RPMI7951 (cell line): ENCODE measurements at places on chromosomes 5 and 9. TPM values are rescaled to one million over a fixed set of nuclear protein-coding genes. Genes with fewer than 3 reads are reported as not detected.

Gene SHC3
- total RNA-seq: 1.7 and 2.1 TPM in 2 replicates

Gene CDH12
- 6.2 and 8.9 TPM in 2 replicates for total RNA-seq

Gene SARDH
- 1.8 and 1.9 TPM in 2 replicates for total RNA-seq

Gene CD72
- total RNA-seq: 0.10 and 0.12 TPM in 2 replicates

Gene EMB
- 0.59 and 0.96 TPM in 2 replicates for total RNA-seq

GRCh38 chr5:14076561-14076960, 66.6 kb upstream of the TRIO start:
- no peak for DNase-seq

Gene TAS2R1
- total RNA-seq: not detected in 2 replicates

Gene IL4
- total RNA-seq: not detected in 2 replicates

Gene COL27A1
- total RNA-seq: 2.8 and 4.7 TPM in 2 replicates

- DNase-seq: no peak
Measured at GRCh38 chr9:131411719-131412681, 18.1 kb downstream of the PRRC2B start.

Gene NME5
- 0.29 and 0.36 TPM in 2 replicates for total RNA-seq

Gene SREK1IP1
- 4.6 and 6.6 TPM in 2 replicates for total RNA-seq

GRCh38 chr9:135076876-135077430, 10.5 kb upstream of the OLFM1 start:
- DNase-seq: no peak

- DNase-seq: no peak
Measured at GRCh38 chr5:129593525-129593924, 133.4 kb downstream of the ADAMTS19 start.

DNA sequence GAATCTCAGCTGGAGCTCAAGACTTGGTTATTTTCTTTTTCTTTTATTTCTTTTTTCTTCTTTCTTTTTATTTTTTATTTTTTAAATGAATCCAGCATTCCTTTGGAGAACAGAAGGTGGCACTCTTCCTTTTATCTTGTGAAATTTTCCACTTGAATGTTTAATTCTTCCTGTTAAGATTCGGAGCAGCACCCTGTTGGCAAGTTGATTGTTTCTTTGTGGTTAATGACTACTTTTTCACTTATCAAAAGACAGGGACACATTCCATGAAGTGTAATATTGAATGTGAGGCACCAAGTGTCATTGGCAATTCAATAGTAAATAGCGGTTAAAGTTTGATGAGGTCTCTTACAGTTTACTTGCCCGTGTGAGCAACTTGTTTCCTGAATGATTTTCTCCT, 240.5 kb upstream of the CHD1 start:
- DNase-seq: no peak

- DNase-seq: no peak
Measured at GRCh38 chr9:131622523-131622922, 77.2 kb downstream of the PRRT1B start.

Gene MEIKIN
- total RNA-seq: not detected in 2 replicates

Gene OR1L8
- total RNA-seq: not detected in 2 replicates

- no peak for DNase-seq
Measured at GRCh38 chr9:103997856-103998370, 96.2 kb upstream of the SMC2 start.

GRCh38 chr9:136700959-136701667, 11.3 kb upstream of the DIPK1B start:
- no peak for DNase-seq

- no peak for DNase-seq
Measured at GRCh38 chr9:121613009-121613752, 38.3 kb upstream of the DAB2IP start.

- no peak for DNase-seq
Measured at GRCh38 chr5:1265026-1265425, 29.8 kb downstream of the TERT start.

GRCh38 chr5:96327722-96328121, 105.3 kb downstream of the PCSK1 start:
- DNase-seq: no peak

Gene GRIN1
- 0.20 TPM in 1 of 2 replicates, not detected in the other for total RNA-seq
